AG08395 (cell line): ENCODE measurements at places on chromosomes 5 and 9.

- no peak for DNase-seq
Observed at GRCh38 chr5:33231214-33231710, 209.5 kb upstream of the TARS1 start.

GRCh38 chr9:101626295-101626694, 31.5 kb upstream of the PPP3R2 start:
- no peak for DNase-seq

GRCh38 chr5:112310746-112311145, 108.3 kb downstream of the EPB41L4A start:
- no peak for DNase-seq

GRCh38 chr9:129489838-129490582, 130.9 kb downstream of the C9orf50 start:
- no peak for DNase-seq

GRCh38 chr9:121568343-121569265, 69.0 kb upstream of the GGTA1 start:
- DNase-seq: no peak

DNA sequence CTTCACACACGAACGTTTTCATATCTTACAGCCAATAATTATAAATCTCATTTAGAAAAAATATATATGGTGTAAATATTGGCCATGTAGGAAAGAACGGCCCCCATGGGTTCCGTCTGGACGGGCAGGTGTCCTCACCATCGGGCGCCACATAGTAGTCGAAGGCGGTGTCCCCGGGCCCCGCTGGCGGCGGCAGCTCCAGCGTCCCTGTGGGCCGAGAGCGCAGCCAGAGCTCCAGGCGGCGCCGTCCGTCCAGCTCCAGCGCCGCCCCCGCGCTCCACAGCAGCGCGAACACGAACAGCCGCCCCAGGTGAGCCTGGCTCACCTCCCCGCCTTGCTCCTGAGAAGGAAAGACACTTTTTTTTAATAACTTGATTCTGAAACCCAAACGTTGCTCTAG, 134.6 kb downstream of the DNAH5 start:
- DNase-seq: no peak

DNA sequence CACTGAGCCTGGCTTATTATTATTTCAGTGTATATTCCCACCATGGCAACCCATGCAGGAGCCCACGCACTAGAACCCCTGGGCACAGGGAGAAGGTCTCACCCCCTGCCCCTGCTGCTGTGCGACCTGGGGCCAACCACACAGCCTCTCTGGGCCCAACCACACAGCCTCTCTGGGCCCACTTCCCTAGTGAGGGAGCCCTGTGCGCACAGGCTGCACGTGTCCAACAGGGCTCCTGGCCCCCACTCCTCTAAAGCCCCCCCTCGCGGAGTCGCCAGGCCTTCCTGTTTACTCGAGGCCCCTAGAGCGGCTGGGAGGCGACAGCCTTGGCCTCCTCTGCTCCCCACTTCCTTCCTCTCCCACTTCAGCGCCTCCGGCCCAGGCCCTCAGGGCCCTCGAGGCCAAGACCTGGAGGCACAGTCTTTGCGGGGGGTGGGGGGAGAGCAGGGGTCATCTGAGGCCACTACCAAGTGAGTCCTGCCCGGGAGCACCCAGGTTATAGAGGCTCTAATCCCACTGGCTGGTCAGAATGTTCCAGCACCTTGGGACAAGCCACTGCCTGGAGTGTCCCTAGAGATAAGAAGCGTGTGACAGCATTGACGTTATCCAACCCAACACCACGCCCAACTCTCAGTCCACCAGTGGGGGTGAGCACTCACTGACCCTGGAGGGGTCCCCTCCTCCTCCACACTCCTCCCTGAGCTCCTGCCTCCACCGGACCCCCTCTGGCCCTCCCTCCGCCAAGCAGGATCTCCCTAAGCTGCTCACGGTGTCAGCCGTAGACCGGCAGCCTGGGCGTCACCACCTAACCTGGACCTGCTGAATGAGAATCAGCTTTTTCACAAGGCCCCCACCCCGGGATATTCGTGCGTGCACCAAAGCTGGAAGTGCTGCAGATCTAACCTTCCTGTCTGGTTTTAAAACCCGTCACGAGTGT, 7.9 kb upstream of the ENG start:
- no peak for DNase-seq

DNA sequence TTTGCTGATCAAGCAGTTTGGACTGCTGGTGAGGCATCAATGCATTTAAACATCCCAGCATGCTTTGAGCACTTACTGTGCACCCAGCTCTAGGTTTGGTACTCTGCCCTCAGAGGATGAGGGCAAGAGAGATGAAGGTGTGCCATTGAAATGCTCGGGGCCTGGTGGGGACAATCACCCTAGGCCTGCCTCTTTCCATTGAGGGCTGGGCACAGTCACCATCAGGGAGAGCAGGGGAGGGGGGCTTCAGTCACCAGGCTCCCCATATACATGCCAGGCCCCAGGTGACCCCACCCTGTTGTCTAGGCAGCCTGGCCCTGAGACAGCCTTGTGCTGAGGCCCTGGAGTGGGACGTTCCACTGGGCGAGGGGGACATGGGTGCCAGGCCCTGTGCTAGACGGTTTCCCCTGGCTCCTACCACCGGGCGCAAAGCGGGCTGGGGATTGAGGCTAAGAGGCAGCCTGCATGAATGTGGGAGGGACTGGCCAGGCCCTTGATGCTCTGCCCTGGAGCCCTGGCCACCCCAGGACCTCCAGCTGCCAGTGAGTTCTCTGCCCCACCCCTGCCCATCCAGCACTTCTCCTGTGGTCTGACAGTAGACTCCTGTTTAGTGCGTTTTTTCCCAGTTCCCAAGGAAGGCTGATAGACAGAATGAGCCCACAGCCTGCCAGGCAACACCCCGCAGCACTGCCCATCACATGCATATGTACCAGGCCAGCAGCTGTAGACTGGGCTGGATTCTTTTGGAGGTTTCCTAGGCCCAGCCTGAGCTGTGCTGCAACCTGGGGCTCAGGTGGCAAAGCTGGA, 18.9 kb downstream of the TCF7 start:
- DNase-seq: no peak

DNA sequence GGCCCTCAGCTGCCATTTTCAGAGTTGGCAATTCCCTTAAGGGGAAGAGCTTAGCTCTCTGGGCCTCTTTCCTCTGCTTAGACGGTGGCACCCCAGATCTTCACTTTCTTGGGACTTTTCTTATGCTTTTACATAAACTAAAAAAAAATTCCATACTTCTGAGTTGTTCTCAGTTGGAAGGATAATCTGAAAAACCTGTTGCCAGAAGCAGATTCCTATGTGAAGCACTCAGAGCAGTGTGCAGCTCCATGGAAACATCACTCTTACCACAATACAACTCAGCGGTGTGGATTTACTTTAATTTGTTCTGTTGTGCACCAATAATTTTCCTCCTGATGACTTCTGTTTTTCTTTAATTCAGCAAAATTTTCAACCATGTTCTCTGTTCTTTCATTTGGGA, 44.1 kb upstream of the MROH2B start:
- no peak for DNase-seq

- peak; percentile 46 for DNase-seq
Observed at GRCh38 chr9:132732326-132733259, 62.3 kb downstream of the GTF3C4 start.

DNA sequence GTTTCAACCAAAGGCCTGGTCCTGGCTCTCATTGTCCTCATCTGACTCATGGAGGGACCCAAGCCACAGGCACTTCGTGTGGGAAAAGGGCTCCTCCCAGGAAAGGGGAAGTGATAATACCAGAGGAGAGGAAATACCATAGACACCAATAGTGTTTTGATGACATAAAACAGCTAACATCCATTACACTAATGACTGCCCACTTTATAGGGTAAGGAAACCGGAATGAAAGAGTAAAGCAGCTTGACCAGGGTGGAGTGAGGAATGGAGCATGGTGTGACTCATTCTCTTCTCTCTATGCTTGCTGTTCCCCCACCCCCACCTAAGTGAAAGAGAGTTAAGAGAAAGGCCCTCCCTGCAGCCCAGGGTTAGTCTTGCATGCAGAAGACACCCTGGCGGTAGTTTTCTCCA, 67.4 kb upstream of the HRH2 start:
- DNase-seq: peak; percentile 12

GRCh38 chr5:43014522-43014921, 25.6 kb downstream of the ANXA2R start:
- DNase-seq: no peak

GRCh38 chr9:126406075-126406667, 79.5 kb downstream of the MVB12B start:
- peak; percentile 52 for DNase-seq

GRCh38 chr9:3912280-3912679, 386.5 kb upstream of the RFX3 start:
- no peak for DNase-seq

- DNase-seq: no peak
Observed at GRCh38 chr5:74070766-74071165, 444.8 kb downstream of the ARHGEF28 start.

GRCh38 chr5:100479079-100479688, 56.0 kb upstream of the FAM174A start:
- DNase-seq: no peak

GRCh38 chr5:41793141-41793770, 77.0 kb downstream of the OXCT1 start:
- peak; percentile 8 for DNase-seq

GRCh38 chr9:92640398-92641091, 29.4 kb downstream of the IPPK start:
- no peak for DNase-seq

DNA sequence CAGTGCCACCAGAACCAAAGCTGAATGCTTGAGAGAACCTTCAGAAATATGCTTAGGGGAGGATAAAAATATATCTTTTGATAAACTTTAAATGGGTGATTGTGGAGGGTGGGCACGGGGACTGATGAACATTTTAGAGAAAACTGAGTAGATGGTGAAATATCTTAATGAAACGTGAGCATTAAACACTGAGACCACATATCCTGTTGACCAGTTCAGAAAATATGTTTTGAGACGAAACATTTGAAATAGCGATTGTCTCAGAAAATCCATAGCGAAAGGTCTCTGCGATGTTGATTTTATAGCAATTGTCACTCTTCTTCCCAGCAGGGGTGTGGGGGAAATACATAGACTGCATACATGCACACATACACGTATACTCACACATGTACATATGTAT, 231.0 kb downstream of the ESM1 start:
- no peak for DNase-seq

DNA sequence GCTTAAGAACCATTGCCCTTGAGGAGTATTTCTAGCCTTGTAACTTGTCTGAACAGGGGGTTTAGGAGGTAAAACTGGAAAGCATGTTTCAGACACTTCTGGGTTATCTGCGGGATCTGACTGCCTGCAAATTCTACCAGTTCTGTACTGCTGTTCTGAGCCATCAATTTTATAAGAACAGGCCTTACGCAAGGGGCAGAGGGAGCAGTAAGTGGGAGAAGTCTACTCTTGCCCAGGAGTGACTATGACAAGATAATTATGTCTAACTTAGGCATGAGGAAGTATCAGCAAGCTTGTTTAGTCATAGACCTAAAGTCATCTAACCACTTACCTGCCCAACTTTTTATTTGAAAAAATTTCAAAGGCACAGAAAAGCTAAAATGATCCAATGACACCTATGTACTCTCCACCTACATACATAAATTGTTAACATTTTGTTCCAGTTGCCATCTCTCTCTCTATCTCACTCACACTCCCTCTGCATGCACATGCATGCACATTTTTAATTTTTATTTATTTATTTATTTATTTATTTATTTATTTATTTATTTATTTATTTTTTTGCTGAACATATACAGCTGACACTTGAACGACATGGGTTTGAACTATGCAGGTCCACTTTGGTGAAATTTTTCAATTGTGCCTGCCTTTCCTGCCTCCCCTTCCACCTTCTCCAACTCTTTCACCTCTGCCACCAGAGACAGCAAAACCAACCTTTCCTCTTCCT, 18.4 kb upstream of the DEPDC1B start:
- DNase-seq: no peak

GRCh38 chr9:133768859-133769510, 30.8 kb upstream of the SARDH start:
- no peak for DNase-seq

- DNase-seq: peak; percentile 71
Observed at GRCh38 chr5:139760066-139761056, 35.2 kb upstream of the PSD2 start.

DNA sequence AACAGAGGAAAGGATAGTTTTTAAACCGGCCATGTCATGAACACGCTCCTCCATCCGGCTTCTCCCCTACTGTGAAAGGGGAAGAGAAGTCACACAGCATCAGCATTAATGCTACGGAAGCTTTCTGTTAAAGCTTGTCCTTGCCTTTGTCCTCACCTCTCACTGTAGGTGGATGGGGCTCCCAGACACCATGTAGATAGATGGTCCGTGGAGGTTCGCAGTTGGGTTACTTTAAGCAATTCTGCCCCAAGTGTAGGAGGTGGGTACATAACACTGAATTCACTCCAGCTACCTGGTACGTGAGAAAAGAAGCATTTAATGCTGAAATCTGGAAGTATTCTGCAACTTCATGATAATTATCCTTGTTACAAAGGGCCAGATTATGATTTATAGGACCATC, 165.8 kb downstream of the BAAT start:
- no peak for DNase-seq

GRCh38 chr5:153798830-153799229, 239.9 kb downstream of the FAM114A2 start:
- no peak for DNase-seq

DNA sequence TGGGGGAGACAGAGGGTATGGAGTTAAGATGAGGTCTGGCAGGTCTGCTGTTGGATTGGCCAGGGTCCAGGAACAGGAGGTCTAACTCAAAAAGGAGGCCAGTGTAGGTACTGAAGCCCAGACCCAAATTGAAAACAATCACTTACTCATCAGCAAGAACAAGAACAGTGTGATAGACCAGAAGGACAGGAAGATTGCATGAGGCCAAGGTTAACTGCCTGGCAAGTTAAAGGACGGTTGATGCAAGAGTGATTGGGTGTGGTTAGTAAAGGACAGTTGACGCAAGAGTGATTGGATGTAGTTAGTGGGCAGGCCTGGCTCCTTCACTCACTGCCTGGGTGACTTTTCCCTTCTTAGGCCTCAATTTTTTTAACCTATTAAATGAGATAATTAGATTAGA, 132.6 kb downstream of the PDZD2 start:
- DNase-seq: no peak

GRCh38 chr5:18311266-18311665, 677.0 kb downstream of the TAF11L14 start:
- DNase-seq: no peak

DNA sequence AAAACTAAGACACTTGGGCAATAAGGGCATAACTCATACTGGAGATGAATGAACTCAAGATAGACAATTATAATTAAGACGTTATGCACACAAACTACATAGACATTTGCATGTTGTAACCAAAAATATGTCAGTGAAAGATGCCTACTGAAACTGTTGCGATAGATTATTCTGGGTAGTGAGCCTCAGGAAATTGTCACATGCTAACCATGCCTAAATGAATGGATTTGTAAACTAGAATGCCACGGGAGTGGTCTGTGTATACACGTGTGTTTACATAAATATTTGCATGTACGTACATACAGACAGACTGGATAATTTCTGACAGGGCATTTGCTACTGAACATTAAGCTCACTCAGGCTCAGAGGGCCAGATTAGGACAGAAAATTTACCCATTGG, 1.2 kb downstream of the NIPSNAP3B start:
- DNase-seq: no peak

GRCh38 chr5:38997591-38997990, 76.6 kb downstream of the RICTOR start:
- DNase-seq: no peak

GRCh38 chr9:115849679-115850412, 303.7 kb upstream of the PAPPA start:
- DNase-seq: peak; percentile 36

- DNase-seq: no peak
Observed at GRCh38 chr5:17287501-17288155, 70.2 kb downstream of the BASP1 start.

- no peak for DNase-seq
Observed at GRCh38 chr9:7778851-7779600, 20.6 kb downstream of the DMAC1 start.
